T-helper 22 cell (primary cell): ENCODE measurements at places on chromosomes 1 and 21.

DNA sequence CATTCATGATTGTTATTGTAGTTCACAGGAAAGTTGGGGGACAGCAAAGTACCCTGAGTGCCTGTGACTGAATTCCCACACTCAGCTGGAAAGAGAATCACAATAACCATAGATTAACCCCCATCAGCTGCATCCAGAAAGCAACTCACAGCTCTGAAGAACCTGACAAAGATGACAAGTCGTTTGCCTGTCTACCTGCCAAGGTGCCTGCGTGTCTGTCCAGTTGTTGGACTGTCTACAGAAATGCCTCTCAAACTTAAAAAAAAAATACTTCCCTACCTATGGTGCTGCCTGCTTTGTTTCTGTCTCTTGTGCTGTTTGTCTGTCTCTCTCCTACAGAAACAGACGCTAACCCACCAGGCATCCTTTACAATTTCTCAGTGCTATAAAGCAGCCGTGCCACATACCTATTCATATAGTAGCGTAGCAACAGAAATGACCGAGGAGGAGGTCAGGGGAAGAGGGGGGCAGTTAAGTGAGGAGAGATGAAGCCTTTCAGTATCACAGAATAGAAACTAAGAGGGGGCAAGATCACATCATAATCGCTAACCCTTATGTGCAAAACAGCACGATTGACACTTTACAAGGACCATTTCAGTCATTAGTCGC, 154.6 kb upstream of the HMGB4 start:
- DNase-seq, result no peak

GRCh38 chr1:204319462-204319861, 40.3 kb downstream of the PLEKHA6 start:
- no peak for DNase-seq

GRCh38 chr1:41417335-41417682, 56.1 kb downstream of the FOXO6 start:
- no peak for DNase-seq

DNA sequence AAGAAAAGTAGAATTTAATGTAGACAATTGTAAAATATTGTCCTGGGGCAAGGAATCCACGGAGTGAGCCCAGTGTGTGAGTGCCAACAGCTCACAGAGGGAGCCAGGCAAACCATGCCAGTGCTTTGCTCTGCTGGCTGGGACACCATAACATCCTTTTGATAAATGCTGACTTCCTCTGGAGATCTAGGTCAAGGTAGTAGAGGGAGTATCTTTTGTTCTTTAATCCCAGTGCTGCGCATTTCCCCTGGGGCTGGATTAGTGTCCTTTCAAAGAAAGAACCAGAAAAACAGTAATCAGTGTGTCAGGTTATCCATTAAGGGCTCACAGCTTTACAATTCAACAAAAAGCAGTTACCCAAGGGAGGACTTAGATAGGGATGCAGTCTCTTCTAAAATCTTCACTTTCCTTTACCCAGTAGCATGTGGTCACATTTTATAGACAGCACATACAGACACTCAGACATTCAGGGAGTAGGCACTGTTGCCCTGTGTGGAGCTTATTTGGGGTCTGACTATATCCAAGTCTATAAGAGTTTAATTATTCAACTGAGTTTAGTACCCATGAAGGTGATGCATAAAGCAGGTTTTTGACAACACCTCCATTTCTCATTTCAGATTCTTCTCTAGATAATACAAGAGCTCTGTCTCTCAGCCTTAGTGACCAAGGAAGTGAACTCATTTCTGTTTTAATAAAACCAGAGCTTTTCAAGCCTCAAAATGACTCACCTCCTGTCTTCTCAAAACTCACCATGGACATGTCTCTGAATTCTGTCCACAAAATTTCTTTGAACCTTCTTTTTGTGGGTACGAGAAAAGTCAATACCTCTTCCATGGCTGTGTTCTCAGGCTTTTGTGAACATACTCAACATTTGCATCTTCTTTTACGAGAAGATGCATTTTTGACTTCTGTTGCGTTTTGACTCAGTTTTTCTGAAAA, 215.3 kb downstream of the BRINP2 start:
- DNase-seq, result no peak

GRCh38 chr1:171801487-171801891, 20.0 kb downstream of the METTL13 start:
- no peak for DNase-seq

DNA sequence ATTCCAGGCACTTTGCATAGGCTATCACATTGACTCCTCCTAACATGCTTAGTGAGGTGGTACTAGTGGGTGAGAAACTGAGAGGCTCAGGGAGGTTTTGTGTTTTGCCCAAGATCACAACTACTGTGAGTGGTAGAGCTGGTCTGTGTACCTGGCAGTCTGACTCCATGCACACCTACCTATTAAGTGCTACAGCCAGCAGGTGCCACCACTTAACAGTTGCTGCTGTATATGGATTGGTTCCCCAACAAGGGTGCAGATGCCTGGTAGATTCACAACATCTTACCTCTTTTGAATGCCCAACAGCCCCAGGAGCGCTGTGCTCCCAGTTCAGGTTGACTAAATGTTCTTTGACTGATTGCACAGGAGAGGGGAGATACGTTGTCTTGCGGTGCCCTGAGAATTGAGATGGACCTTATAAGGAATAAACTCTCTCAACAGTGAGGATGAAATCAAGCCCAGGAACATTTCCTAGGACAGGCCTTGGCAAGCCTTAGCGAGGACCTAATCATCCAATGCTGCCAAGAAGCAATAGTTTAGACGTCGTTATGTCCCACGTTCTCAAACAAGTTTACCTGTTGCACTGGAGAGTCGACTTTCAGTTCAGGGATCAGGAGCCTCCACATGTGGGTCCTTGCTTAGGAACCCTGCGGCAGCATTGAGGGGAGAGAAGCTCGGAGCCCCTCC, 78.9 kb upstream of the F3 start:
- DNase-seq, result no peak

DNA sequence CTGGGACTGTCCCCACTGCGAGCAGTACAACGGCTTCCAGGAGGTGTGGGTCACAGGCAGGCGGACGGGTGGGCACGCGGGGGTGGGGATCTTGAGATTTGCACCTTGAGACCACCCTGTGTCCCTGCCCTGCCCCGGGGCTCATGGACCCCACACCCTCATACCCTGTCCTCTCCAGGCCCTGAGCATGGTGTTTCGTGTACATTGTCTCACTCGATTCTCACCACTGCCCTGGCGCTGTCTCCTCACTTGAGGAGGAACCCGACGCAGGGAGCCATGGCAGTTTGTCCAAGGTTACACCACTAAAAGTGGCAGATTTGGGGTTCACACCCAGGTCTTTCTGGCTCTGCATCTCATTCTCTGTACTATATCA, 7.2 kb downstream of the TMEM201 start:
- no peak for DNase-seq

DNA sequence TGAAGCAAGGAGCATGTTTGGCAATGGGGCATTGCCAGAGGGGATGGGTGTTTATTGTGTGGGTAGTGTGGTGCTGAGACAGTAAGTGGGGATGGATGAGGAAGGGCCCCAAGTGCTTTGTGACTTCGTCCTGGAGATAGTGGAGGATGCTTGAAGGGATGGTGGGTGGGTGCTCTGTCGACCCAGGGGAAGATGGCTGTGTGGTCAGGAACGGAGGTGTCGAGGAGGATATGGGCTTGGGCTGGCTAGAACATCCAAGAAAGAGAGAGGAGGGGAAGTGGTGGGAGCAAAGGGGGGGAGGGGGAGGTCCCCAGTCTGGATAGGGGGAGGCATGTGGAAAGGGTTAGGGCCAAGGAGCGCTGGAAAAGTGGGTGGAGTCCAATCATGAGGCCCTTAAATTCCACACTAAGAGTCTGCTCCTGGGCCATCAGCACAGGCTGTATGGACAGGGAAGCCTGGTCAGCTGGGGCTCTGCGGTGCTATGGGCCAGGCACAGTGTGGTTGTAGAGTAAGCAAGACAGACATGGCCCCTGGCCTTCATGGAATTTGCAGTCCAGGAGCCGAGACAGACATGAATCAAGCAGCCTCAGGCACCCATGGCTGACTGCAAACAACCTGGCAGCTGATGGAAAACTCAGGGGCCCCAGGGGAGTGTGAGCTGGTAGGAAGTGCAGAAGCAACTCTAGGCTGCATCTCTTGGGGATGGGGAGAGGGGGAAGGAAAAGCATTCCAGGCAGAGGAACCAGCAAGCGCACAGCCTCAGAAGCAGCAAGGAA, 36.3 kb downstream of the EDN2 start:
- no peak for DNase-seq

GRCh38 chr1:63821091-63822005, 47.5 kb downstream of the ROR1 start:
- DNase-seq, result no peak

DNA sequence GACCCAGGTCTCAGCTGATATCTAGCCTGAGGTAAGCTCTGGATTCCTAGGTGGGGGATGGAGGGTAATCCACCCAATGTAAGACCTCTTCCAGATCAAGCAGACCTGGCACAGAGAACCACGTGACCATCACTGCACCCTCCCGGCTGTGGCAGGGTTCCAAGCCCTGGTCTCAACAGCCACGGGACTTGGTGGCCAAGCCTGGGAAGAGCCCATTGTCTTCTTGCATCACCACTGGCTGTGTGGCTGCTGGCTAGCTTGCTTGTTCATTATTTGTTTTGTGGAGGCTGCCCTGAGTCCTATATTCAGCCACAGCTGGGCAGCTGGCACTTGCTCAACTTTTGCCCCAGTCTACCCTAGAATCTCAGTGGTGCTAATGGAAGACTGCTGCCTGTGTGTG, 24.1 kb upstream of the NFASC start:
- no peak for DNase-seq

GRCh38 chr21:31132574-31133242, 94.4 kb upstream of the KRTAP19-8 start:
- DNase-seq, result peak; percentile 65
